Stimulated activated CD8-positive, alpha-beta memory T cell treated with anti-CD3 and anti-CD28 coated beads, Interleukin-2, amount 100 ng/mL, for 48 hours (primary cell): ENCODE measurements at places on chromosomes 6 and 20.

GRCh38 chr6:127547215-127547614 is 28.1 kb upstream of the MTCL3 start:
- DNase-seq = no peak

DNA sequence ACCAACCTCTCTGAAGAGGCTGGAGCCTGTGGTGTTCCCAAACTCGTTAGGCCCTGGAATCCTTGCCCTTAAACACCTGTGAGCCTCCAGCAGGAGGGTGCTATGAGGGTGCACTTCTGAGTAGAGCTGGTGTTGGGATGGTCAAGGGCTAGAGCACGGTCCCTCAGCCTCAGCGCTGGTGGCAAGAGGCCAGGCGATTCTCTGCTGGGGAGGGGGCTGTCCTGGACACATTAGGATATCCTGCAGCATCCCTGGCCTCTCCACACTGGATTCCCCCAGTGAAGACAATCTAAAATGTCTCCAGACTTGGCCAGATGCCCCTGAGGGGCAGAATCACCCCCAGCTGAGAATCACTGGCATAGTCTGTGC is 157.8 kb downstream of the SYCP2 start:
- DNase-seq = no peak

DNA sequence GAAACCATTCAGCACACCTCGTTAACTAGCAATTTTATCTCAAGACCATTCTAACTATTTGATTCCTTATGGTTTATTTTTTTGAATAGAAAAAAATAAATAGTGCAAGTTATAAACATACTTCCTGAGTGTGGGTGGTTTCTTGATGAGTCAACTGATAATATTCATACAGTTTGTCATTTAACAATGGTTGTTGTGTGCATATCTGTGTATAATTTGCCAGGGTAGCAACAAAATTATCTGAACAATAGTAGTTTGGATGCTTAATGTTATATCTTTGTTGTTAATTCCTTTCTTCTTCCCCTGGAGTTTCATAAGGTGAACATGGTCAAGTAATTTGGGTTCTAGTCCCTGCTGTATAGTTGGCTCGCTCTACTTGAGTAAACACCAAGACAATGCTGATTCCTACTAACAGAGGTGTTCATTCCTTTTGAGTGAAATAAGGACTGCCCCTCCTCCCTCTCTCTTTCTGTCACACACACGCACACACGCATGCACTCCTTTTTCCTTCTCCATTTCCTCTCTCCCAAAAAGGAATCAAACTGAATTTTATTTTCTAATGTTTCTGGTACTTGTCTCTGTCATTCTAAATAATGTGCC is 938.1 kb upstream of the EPHA7 start:
- DNase-seq = no peak

DNA sequence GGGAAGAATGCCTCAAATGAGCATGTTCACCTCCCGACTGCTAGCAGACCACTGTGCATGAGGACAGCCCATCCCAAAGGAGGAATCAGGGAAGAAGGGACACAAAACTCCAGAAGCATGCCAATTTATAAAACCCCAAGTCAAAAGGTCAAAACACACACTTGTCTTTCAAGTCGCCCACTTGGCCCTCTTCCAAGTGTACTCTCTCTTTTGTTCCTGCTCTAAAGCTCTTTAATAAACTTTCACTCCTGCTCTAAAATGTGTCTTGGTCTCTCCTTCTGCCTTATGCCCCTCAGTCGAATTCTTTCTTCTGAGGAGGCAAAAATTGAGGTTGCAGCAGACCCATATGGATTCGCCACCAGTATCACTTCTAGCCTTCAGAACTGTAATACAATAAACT is 33.9 kb upstream of the TPBG start:
- DNase-seq = no peak

GRCh38 chr6:151387175-151387970 is 4.0 kb downstream of the ZBTB2 start:
- DNase-seq = no peak

DNA sequence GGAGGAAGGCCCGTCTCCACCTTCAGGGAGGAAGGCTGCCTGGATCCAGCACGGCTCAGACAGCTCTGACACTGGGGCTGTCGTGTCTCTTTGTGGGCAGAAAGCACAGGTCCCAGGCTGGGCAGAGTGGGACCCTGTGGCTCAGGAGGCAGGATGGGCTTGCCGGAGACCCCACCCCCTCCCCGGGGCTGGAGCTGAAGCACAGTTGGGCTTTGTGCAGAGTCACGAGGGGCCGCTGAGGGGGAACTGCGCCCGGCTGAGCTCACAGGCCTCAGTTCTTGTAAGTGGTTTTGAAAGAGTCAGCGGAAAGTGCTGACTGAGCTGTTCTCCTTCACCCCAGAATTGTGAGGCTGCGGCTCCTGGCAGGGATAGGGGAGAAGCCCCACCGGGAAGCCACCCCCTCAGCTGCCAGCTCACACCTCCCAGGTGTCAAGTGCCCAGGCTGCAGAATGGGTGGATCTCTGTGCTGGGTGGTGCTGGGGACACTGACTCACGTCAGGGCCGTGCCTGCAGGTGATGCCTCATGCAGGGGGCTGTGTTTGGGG is 145.5 kb upstream of the RNF24 start:
- DNase-seq = peak; percentile 36

DNA sequence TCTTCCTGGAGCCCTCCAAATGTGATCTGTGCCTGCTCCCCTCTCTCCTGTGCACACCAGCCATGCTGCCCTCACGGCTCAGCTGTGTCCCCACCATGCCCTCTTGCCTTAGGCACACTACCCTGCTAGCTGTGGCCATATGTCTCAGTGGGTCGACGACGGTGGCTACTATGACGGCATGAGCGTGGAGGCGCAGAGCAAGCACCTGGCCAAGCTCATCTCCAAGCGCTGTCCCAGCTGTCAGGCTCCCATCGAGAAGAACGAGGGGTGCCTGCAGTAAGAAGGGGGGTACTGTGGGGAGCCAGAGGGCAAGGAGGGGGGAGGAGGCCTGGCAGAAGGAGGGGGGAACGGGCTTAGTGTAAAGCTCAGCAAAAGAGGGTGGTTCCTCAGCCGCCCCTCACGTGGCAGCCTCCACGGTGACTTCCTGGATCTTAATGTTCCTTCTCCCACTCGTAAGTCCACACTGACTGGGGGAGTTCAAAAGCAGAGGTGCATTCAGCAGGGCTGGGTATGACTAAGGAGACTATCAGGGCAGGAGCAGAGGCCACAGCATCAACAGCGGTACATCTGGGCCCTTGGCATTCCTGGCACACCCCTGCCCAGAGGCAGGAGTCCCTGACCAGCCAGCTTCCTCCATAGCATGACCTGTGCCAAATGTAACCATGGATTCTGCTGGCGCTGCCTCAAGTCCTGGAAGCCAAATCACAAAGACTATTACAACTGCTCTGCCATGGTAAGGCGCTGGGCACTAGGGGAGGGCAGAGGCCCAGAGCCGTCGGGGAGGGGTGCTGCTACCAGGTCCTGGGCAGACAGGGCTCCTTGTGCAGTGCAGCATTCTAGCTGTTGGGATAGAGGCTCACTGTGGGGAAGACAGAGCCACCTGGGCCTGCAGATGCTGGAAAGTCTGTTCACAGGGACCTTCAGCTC is 8.0 kb downstream of the DNPH1 start:
- no peak for DNase-seq

DNA sequence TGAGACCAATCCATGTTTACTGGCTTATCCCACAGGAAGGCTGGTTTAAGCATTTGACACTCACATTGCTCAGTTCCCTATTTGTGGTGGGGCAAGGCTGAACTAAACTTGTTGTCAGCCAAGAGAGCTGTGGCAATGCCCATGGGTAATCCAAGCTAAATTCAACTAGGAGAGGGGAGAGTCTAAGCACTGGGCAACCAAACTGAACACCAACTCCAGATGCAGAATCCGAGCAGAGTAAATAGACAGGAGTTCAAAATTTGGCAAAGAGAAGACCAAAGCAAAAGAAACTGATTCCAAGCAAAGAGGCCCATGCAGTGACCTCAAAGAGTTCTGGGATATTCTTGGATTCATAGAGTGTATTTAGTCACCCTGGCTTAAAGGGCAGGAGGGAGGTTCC is 106.5 kb upstream of the NT5E start:
- no peak for DNase-seq

DNA sequence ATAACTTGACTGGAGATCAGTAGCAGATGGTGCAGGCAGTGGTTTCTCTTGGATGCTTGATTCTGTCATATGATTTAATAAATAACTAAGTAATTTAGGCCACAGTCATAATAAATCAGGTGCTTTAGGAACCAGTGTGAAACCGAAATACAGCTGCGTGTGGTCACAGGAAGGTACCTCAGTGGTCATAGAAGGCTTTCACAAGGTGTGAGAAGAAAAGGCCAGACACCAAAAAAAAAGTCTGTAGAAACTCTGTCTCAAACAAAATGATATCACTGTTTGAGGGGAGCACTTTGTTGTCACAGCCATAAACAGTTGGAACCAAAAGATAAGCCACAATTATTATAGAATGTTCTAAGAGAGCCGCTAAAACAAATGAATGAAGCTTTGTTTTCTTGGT is 56.5 kb downstream of the ARMC2 start:
- no peak for DNase-seq

DNA sequence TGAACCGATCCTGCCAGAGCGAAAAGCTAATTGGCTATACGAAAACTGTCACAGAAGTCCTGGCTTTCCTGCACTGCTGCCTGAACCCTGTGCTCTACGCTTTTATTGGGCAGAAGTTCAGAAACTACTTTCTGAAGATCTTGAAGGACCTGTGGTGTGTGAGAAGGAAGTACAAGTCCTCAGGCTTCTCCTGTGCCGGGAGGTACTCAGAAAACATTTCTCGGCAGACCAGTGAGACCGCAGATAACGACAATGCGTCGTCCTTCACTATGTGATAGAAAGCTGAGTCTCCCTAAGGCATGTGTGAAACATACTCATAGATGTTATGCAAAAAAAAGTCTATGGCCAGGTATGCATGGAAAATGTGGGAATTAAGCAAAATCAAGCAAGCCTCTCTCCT is 14.2 kb downstream of the CCR6 start:
- DNase-seq = no peak

- no peak for DNase-seq
Measured at GRCh38 chr6:142152746-142153145, 5.7 kb downstream of the VTA1 start.

GRCh38 chr6:4463236-4463635 is 313.0 kb upstream of the CDYL start:
- no peak for DNase-seq

- no peak for DNase-seq
Measured at GRCh38 chr6:132734694-132735236, 20.9 kb upstream of the VNN1 start.

DNA sequence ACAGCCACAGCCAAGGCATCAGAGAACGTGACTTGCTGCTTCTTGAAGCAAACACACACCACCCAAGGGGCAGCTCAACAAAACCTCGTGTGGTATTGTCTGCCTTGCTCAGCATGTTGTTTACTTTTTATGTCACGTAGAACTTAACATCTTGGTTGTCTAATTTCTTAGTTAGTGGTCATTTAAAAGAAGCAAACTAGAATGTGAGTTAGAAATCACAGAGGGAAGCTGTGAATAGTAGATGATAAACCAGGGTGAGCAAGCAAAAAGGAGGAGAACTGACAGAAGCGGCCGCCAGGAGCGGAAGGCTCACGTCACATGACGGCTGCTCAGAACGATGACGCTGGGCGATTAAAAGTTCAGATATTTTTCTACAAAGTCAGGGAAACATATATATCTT is 51.5 kb upstream of the KIF25 start:
- no peak for DNase-seq

DNA sequence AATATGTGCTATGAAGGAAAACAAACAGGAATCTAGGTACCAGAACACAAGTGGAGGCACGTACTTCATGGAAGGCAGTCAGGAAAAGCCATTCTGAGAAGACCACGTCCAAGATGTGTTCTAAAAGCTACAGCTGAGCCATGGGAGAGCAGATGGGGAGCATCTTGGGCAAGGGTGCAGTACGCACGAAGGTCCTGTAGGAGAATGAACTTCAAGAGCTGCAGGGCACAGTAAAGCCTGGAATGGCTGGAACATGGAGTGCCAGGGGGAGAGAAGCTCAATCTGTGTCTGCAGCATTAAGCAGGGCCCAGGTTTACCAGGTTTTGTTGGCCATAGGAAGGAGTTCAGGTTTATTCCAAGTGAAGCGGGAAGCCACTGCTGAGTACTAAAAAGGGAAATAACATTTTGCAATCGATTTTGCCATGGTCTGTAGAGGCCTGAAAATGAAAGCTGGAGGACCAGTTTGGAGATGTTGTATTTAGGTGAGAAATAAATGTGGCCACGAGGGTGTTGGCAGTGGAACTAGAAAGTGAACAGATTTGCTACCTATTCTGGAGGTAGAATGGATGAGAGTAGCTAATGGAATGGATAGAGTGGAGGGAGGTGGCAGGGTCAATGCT is 29.9 kb downstream of the ADTRP start:
- DNase-seq = no peak

DNA sequence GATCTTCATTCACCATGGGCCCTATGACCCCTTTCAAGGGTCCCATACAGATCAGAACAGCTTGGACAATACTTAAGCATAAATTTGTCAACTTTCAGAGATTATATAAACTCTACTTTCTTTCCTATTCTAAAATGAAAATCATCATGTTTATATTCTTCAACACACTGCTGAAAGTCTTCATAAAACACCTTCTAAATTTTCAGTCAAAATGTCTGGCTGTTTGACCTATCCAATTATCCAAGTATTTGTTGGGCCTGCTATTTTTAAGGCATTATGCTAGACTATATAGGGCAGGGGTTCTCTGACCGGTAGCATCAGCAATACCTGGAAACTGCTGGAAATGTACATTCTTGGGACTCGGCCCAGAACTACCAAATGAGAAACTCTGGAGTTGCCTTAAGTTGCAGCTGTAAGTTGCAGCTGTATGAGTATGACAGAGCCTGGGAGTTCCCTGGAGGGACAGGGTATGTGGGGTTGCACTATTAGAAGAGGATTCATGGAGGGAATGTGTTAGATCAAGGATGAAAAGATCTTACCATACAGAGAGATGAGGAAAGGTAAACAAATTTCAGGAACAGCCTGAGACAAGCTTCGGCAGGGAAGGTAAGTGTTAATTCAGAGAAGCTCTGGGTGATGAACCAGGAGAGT is 293.0 kb downstream of the ADGB start:
- no peak for DNase-seq

GRCh38 chr6:8436966-8437365 is 1.6 kb upstream of the SLC35B3 start:
- no peak for DNase-seq

- DNase-seq = peak; percentile 75
Measured at GRCh38 chr6:90274451-90275030, 22.1 kb downstream of the BACH2 start.

GRCh38 chr20:3227936-3228749 is 10.8 kb downstream of the SLC4A11 start:
- DNase-seq = no peak

- DNase-seq = no peak
Measured at GRCh38 chr6:12750416-12750815, 33.8 kb downstream of the PHACTR1 start.

- no peak for DNase-seq
Measured at GRCh38 chr20:21353236-21353635, 44.1 kb downstream of the NKX2-4 start.
